ENCODE measurements at places on chromosomes 6 and 20.
A peak's percentile ranks its signal among the peaks of the same experiment; 100 is the strongest.

- DNase-seq, result no peak
Observed at GRCh38 chr6:105771313-105771970, 314.7 kb upstream of the PRDM1 start.

GRCh38 chr20:20664795-20665589 lies 47.5 kb downstream of the RALGAPA2 start:
- peak; percentile 3 for DNase-seq

GRCh38 chr6:17986656-17987446 lies 584 bp downstream of the KIF13A start:
- peak; percentile 60 for DNase-seq

GRCh38 chr20:17664025-17664633 lies 17.9 kb downstream of the RRBP1 start:
- no peak for DNase-seq

DNA sequence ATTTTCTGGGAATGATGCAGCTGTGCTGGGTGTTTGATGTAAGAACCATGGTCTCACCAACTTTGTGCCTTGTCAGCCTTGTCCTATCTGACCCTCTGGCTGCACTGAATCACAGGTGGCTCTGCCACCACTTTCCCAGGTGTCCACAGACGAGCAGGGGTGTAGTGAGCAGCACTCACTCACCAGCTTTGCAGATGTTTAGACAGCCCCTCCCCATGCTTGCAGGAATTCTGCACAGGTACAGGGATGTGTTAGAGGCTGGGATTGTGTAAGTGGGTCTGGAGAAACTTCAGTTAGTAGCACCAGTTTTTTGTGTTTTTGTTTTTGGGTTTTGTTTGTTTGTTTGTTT lies 88.2 kb upstream of the NAA20 start:
- no peak for DNase-seq
